ENCODE measurements at places on chromosomes 2 and 18.
A peak's percentile ranks its signal among the peaks of the same experiment; 100 is the strongest.

DNA sequence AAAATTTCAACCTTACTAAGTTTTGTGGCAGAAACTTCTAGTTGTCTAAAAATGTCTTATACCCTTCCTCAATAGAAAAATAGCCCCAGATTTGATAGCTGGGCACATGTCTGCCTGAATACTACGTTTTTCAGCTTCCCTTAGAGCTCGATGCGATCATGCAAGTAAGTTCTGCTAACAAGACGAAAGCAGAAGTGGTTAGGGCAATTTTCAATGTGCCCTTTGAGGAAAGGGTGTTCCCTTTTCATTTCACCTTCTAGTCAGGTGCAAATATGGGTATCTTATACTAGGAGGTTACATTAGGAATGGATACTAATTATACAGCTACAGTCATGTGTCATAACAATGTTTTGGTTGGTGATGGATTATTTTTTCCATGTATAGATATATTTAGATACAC is 1572.1 kb upstream of the LRRTM1 start:
- DNase-seq: no peak

DNA sequence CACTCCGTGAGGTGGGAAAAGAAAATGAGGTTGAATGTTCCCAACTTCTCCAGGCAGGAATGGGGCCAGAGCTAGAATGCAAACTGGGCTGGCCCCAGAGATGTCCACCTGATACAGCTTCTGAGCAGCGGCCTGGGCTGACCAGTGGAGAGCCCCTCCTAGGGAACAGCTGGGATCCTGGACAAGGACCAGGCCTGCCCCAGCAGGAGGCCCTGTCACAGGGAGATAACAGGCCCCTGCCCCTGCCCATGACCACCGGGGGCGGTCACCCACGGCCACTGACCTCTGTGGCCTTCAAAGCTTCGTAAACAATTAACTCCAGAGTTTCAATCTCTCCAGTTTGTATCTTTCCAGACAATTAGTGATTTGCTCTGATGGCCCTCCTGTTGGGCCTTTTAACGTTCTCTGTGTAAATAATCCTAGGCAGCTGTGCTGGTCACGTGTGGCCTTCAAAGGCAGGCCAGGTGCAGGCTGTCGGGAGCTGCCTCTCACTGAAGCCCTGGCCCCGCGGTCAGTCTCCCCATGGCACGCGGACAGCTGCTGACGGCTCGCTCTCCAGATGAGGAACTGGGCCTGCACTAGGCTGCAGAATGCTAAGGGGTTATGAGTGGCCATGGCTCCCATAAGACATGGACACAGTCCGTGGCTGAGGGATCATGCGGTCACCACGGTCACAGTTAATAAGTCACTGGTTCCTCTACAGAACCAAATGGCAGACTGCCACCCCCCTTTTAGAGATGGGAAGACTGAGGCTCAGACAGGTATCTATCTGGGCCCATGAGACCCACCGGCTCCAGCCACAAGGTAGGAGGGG is 9.2 kb downstream of the HS6ST1 start:
- no peak for DNase-seq

DNA sequence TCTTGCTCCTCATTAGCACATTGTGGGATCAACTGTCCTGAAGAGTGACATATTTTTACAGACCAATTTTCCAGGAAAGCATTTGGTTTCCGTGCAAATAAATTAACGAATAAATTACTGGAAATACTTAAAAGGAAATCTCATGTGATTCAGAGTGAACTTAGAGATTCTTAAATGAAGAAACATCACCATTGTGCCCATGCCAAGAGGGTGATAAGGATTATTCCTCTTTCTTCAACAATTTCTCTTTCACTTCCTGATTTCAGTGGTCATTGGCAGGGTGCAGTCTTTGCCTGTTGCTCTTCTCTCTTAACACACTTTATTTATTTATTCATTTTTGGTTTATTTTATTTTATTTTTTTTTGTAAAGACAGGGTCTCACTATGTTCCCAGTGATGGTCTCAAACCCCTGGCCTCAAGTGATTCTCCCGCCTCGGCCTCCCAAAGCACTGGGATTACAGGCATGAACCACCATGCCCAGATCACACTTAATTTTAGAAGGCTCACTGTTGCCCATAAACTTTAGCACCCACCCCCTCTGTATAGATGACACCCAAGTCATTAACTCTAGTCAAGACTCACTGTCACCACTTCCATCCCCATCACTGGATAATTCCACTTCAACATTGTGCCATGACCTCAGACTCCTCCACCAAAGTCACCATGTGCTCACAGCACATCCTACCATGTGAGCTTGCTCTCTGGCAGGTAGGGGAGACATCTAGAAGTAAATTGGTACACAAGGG is 92.6 kb upstream of the CERS6 start:
- no peak for DNase-seq

DNA sequence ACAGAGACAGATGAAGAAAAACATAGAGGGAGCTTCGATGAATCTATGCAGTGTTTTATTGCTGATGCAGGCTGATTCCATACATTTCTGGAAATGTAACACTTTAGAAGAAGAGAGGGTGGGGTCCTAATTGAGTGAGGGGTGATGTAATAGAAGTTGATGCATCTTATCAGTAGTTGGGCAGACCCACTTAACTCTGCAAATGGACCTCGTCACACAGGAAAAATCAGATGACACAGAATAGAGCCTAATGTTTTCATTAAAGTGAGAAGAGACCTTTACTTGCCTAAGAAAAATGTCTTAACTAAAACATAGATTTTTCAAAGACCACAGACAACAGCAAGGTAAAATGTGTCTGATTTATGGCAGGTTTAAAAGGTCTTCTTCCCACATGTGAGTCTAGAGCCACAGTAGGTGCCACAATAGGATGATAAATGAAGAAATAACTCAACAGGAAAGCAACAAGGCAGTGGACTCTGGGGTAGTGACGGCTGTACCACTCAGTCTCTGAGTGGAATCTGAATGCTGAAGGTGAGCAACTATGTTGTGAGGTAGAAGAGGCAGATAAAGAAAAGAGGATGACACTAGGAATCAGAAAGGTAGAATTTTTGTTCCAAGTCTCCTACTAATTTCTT is 414.7 kb upstream of the PIK3C3 start:
- no peak for DNase-seq

- DNase-seq: no peak
These were observed 42.1 kb downstream of the CAPN13 start for GRCh38 chr2:30765191-30765590.

DNA sequence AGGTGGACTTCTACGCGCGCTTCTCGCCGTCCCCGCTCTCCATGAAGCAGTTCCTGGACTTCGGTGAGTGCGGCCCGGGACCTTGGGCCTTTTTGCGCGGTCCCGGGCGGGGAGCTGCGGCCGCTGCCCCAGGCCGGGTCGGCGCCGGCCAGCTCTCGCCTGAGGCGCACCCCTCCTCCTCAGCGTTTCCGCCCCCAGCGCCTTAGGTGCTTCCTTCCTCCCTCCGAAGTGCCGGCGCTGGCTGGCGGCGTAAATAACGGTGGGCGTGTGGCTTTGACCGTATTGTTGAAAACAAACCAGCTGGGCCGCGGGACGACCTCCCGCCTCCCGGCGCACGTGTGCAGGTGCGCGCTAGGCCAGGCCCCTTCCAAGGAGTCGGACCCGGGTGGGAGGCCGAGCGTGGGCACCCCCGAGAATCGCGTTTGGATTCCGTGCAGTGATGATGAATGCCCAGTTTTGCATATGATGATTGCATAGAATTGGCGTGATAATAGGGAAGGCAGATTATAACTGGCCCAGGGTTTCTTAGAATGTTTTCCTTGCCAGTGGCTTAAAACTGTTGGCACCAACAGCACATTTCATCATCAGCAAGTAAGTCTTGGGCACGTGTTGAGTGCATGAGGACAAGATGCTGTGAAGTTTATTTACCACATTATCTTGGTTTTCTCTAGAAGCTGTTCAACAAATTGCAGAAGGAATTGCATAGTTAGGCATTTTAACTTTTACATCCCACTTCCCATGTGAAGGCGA is 569 bp downstream of the PDK1 start:
- peak; percentile 45 for DNase-seq
